ENCODE measurements at places on chromosomes 3 and 15.

GRCh38 chr3:178455226-178455625, 81.0 kb upstream of the KCNMB2 start:
- H3K27me3 ChIP-seq: no peaks in the 10 kb centered on the region
- H3K36me3 ChIP-seq: no peaks in the 10 kb centered on the region
- H3K4me1 ChIP-seq: no peaks in the 10 kb centered on the region

GRCh38 chr15:79881254-79881653, 15.6 kb downstream of the MTHFS start:
- H3K36me3 ChIP-seq: peaks cover 65% of the 10 kb centered on the region
- DNase-seq: no peak
- H3K27me3 ChIP-seq: no peaks in the 10 kb centered on the region
- H3K27ac ChIP-seq: no peak overlapping the region
- no peaks in the 10 kb centered on the region for H3K4me1 ChIP-seq

GRCh38 chr3:57756528-57757401, 656 bp downstream of the SLMAP start:
- peak; percentile 59 for DNase-seq
- H3K36me3 ChIP-seq: peaks cover 9% of the 10 kb centered on the region
- H3K27ac ChIP-seq: peak overlapping the region; percentile 95
- H3K4me1 ChIP-seq: peaks cover 48% of the 10 kb centered on the region
- H3K27me3 ChIP-seq: no peaks in the 10 kb centered on the region

- H3K27ac ChIP-seq: no peak overlapping the region
- H3K27me3 ChIP-seq: no peaks in the 10 kb centered on the region
- H3K4me1 ChIP-seq: no peaks in the 10 kb centered on the region
Observed at GRCh38 chr3:128094295-128095151, 29.1 kb downstream of the RUVBL1 start.

DNA sequence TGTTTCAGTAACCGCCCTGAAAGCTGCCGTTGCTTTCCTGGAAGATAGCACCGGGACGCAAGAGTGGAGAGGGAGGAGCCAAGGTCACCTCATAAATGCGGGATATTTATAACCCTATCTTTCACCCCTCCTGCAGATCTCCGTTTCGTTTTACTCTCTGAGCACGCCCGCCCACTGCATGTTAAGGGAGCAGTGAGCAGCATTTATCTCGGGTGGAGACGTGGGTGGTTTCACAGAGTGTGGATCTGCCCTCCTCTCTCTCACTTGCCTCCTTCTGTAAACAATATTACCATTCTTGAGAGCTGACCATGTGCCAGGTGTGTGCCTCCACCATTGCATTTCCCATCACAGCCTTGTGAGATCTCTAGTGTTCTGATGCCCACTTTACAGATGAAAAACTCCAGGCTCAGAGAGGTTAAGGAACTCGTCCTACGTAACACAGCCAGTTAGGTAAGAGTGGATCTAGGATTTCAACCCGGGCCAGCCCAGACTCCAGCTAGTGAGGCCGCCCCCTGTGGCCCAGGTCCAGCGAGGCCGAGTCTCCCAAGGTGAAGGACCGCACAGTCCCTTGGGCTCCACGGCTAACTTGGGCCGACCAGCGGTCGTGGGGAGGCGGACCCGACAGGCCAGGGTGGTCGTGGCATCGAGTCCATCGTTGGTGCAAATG, 16.9 kb upstream of the SEMA4B start:
- peaks cover 34% of the 10 kb centered on the region for H3K4me1 ChIP-seq
- H3K36me3 ChIP-seq: no peaks in the 10 kb centered on the region
- DNase-seq: peak; percentile 79
- peak overlapping the region; percentile 85 for H3K27ac ChIP-seq

GRCh38 chr3:74273091-74273490, 341.4 kb downstream of the CNTN3 start:
- no peak overlapping the region for H3K27ac ChIP-seq
- H3K36me3 ChIP-seq: no peaks in the 10 kb centered on the region
- no peak for DNase-seq
- no peaks in the 10 kb centered on the region for H3K4me1 ChIP-seq

- DNase-seq: no peak
- no peaks in the 10 kb centered on the region for H3K27me3 ChIP-seq
- peaks cover 21% of the 10 kb centered on the region for H3K4me1 ChIP-seq
- no peaks in the 10 kb centered on the region for H3K36me3 ChIP-seq
- H3K4me3 ChIP-seq: peak overlapping the region; percentile 92
Observed at GRCh38 chr3:48445277-48445882, 1.2 kb upstream of the ATRIP start.

- DNase-seq: no peak
- no peak overlapping the region for H3K4me3 ChIP-seq
- H3K36me3 ChIP-seq: peaks cover 7% of the 10 kb centered on the region
- no peaks in the 10 kb centered on the region for H3K4me1 ChIP-seq
- no peaks in the 10 kb centered on the region for H3K27me3 ChIP-seq
Observed at GRCh38 chr3:38507120-38507519, 11.0 kb downstream of the EXOG start.

GRCh38 chr3:13135251-13135810, 62.1 kb upstream of the IQSEC1 start:
- no peaks in the 10 kb centered on the region for H3K4me1 ChIP-seq
- H3K27me3 ChIP-seq: no peaks in the 10 kb centered on the region
- no peaks in the 10 kb centered on the region for H3K36me3 ChIP-seq

DNA sequence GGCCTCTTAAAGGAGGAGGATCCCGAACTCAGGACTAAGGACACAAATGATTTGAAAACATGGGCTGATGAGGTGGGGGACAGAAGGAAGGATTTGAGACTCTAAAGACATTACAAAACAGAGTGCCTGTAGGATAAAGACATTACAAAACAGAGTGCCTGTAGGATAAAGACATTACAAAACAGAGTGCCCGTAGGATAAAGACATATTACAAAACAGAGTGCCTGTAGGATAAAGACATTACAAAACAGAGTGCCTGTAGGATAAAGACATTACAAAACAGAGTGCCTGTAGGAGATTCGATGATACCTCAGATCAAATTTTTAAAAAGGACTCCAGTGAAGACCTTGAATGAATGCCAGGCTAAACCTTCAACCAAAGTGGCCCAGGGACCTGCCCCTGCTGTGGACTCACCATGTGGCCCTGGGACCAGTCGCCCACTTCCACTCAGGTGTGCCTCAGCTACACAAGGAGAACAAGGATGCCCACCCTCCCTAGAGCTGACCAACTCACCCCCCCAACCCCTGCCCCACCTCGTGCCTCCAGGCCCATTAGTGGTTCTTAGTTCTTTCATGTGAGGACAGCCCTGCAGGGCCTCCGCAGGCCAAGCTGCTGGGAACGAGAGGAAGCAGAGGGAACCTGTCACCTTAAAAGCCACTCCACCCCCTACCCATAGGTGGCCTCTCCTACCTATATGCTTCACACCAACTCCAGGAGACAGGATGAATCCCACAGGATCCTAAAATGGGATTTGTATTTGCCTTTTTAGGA, 59.8 kb downstream of the SH3BP5 start:
- H3K4me3 ChIP-seq: no peak overlapping the region
- peak overlapping the region; percentile 31 for H3K27ac ChIP-seq
- no peaks in the 10 kb centered on the region for H3K27me3 ChIP-seq
- DNase-seq: no peak
- peaks cover 27% of the 10 kb centered on the region for H3K4me1 ChIP-seq
- H3K36me3 ChIP-seq: no peaks in the 10 kb centered on the region

Data from PC-9 (cell line).